ENCODE measurements at places on chromosomes 16 and 17. TPM values are rescaled to one million over a fixed set of nuclear protein-coding genes. Genes with fewer than 3 reads are reported as not detected.

Gene SCNN1G
- not detected for total RNA-seq

Gene PRSS22
- not detected for total RNA-seq

Gene SLC16A11
- total RNA-seq = 1.3 TPM

Gene ZNF385C
- total RNA-seq = 0.18 TPM

Gene TERF2IP
- total RNA-seq = 71.1 TPM

Gene CCL4
- total RNA-seq = 66.7 TPM

Gene HS3ST3B1
- 24.9 TPM for total RNA-seq

DNA sequence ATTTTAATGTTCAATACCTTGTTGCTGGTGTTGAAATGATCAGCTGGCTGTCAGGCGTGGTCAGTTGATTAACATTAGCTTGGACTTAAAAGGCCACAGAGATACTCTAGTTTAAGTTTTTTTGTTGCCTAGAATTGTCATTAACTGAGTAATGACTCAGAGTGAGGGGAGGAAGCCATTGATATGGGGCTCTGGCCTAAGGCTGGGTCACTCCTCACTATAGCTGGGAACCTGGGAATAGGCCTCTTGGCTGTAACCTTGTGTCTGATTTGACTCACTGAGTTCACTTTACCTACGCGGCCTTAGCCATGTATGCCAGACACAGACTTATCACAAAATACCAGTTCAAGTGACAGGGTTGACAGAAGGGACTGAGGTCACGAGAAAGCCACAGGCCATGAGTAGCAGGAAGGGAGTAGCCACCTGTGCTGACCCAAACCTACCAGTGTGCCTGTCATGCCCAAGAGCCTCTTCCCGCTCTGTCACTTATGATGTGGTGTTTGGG is 37.9 kb upstream of the ADCY7 start:
- H3K36me3 ChIP-seq = peaks cover 41% of the 10 kb centered on the region
- H3K27me3 ChIP-seq = no peaks in the 10 kb centered on the region
- no peak overlapping the region for H3K4me3 ChIP-seq
- DNase-seq = no peak
- H3K27ac ChIP-seq = no peak overlapping the region
- peaks cover 11% of the 10 kb centered on the region for H3K4me1 ChIP-seq

- H3K4me3 ChIP-seq = no peak overlapping the region
- DNase-seq = no peak
- H3K27ac ChIP-seq = no peak overlapping the region
- no peaks in the 10 kb centered on the region for H3K36me3 ChIP-seq
- H3K4me1 ChIP-seq = no peaks in the 10 kb centered on the region
Observed at GRCh38 chr16:77066896-77067496, 124.0 kb upstream of the MON1B start.

GRCh38 chr17:75588596-75589011 is 1.0 kb downstream of the MYO15B start:
- H3K27me3 ChIP-seq = peaks cover 27% of the 10 kb centered on the region
- DNase-seq = peak; percentile 52
- peaks cover 12% of the 10 kb centered on the region for H3K4me1 ChIP-seq
- no peak overlapping the region for H3K27ac ChIP-seq
- H3K36me3 ChIP-seq = no peaks in the 10 kb centered on the region

- DNase-seq = no peak
- H3K4me1 ChIP-seq = peaks cover 26% of the 10 kb centered on the region
- no peak overlapping the region for H3K27ac ChIP-seq
- H3K36me3 ChIP-seq = no peaks in the 10 kb centered on the region
- peaks cover 27% of the 10 kb centered on the region for H3K27me3 ChIP-seq
- H3K4me3 ChIP-seq = no peak overlapping the region
Observed at GRCh38 chr16:79609861-79610260, 9.3 kb upstream of the MAF start.

DNA sequence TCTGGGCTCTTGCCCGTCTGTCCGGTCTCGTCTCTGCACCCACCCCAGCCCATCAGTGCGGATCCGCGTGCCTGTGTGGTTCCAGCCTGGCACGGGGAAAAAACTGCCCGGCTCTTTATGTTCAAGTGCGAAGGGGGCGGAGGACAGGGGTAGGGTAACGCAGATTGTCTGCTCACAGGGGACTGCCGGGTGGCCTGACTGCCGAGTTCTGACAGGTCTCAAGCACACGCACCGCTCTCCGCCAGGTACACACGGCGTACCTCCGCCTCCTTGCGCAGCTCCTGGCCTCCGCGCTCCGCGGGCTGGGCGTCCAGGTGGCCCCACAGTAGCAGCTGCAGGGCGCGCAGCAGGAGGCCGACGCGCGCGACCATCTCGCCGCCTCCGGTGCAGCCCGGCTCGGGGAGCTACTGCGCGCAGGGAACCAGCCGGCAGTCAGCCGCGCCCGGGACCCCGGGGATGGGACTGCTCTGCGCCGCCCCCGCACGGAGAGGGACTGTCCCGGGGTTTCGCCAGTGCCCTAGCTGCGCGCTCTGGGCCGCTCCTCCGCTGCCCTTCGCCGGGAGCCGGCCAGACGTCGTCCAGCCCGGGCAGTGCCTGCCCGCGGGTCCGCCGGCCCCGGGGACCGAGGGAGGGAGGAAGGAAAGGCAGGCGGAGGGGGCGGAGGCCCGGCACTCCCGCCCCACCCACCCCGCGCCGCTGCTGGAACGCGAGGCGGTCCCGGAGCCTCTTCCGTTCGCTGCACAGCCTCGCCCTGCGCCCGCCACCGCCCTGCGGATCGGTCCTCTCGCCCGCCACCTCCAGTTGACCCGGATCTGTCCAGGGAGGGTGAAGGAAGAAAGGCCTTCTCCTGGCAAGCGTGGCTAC is at the start of gene MMP28:
Gene MMP28 (minus strand): TSS at position 635 of the 864 bp plus-strand sequence. CDS start 264 bp downstream, at position 371.
- DNase-seq = peak; percentile 52
- H3K4me1 ChIP-seq = peaks cover 15% of the 10 kb centered on the region
- H3K4me3 ChIP-seq = peak within 1 kb of the TSS; percentile 62
- H3K27ac ChIP-seq = no peak within 1 kb of the TSS
- H3K36me3 ChIP-seq = no peaks in the 10 kb centered on the region

DNA sequence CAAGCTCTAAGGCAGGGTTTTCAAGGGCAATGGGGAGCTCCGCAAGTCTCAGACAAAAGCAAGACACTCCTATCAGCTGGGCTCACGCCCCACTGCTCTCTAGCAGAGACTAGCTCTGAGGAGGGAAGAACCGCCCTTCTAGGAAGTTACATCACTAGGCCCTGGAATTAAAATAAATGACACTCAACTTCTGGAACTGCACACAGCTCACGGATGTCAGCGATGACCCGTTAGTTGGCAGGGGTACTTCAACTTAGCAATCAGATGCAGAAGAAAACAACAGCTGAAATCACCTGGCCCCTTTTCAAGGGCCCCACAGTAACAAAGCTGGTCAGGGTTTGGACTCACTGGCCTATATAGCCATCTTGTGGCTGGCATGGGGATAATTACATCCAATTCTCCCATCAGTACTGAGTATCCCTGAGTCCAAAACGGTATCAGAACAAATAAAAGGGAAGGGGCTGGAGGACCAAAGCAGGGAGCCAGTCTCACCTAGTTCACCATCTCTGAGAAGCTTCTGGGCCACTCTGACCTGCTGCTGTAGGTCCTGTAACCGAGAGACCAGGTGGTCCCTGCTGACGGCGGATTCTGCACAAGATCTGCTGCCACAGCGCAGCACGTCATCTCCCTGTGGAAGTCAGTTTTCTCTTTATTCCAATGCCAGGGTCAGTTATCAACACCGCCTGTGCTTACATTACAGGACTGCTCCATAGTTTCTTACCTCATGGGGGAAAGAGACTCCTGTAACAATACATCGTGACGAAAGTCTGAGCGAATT is 22.2 kb downstream of the SERPINF1 start:
- no peak for DNase-seq
- H3K4me1 ChIP-seq = peaks cover 2% of the 10 kb centered on the region
- H3K4me3 ChIP-seq = no peak overlapping the region
- no peaks in the 10 kb centered on the region for H3K27me3 ChIP-seq

DNA sequence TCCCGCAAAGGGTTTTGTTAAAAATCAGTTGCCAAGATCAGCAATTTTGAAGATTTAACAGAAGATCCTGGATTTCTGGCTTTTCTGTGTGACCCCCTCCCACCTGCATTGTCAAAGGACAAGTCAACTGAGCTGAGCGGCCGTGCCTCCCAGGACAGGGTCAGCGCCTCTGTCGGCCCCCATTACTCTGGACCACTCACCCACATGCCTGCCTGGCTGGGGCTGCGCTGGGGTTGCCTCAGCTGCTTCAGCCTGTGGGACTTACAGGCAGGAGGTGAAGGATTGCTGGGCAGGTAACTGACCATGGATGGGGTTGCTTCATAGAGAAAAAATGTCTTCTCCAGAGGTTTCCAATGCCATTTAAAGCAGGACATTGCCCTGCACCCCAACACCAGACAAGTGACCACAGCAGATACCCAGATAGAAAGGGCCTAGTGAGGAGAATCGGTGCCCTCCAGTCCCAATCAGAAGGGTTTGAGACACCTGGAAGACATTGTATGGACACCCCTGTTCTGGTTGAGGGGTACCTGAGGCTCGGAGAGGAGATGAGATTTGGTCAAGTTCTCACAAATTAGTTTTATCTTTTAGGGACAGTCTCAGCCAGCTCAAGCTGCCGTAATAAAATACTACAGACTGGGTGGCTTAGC is 52.8 kb downstream of the SNX20 start:
- H3K27me3 ChIP-seq = no peaks in the 10 kb centered on the region
- no peaks in the 10 kb centered on the region for H3K36me3 ChIP-seq
- no peak for DNase-seq
- H3K4me3 ChIP-seq = no peak overlapping the region
- H3K27ac ChIP-seq = no peak overlapping the region

GRCh38 chr16:1812732-1813163 is 13.9 kb downstream of the HAGH start:
- no peak overlapping the region for H3K27ac ChIP-seq
- no peaks in the 10 kb centered on the region for H3K4me1 ChIP-seq
- no peaks in the 10 kb centered on the region for H3K27me3 ChIP-seq

- H3K27me3 ChIP-seq = no peaks in the 10 kb centered on the region
- H3K4me1 ChIP-seq = no peaks in the 10 kb centered on the region
- H3K36me3 ChIP-seq = no peaks in the 10 kb centered on the region
- no peak overlapping the region for H3K27ac ChIP-seq
- H3K4me3 ChIP-seq = no peak overlapping the region
- no peak for DNase-seq
Observed at GRCh38 chr16:59573528-59574271, 839.6 kb upstream of the GOT2 start.

Measured in activated CD8-positive, alpha-beta memory T cell treated with anti-CD3 and anti-CD28 coated beads, Interleukin-2, amount 10 ng/mL, durations not matched to agents 7 days and 5 days (primary cell).